ENCODE measurements at places on chromosomes 3 and 15.

DNA sequence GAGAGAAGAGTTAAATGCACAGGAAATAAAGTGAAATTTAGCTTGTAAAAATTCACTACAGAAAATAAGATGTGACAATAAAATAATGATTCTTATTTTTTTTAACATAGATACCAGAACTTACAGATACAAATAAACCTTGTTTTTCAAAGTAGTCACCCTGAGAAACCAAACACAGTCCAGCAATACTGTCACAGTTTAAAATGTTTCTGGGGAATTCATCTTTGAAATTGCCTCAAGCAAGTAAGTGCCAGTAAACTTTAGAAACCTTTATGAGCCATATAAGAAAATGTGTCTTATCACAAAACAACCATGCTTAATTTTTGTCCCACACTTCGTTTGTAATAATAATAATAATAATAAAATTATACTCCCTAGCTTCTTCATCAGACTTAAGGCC lies 19.9 kb downstream of the SHOX2 start:
- DNase-seq: no peak

DNA sequence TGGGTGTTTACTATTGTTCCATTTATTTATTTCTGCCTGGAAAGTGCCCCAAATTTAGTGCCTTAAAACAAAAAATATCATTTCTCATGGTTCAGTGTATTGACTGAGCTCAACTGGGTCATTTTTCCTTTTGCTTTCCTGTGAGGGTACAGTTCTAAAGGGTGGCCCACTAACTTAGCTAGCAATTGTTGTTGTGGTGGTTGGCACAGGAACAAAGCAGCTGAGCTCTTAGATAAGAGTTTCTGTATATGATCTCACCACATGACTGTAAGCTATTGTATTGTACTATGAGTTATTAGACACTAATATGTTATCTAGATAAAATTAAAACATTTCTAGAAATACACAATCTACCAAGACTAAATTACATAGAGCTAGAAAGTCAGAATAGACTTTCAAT lies 1283.7 kb downstream of the OTOL1 start:
- DNase-seq: no peak

- no peak for DNase-seq
These were observed 50.6 kb upstream of the PLXNA1 start for GRCh38 chr3:126932188-126932931.

DNA sequence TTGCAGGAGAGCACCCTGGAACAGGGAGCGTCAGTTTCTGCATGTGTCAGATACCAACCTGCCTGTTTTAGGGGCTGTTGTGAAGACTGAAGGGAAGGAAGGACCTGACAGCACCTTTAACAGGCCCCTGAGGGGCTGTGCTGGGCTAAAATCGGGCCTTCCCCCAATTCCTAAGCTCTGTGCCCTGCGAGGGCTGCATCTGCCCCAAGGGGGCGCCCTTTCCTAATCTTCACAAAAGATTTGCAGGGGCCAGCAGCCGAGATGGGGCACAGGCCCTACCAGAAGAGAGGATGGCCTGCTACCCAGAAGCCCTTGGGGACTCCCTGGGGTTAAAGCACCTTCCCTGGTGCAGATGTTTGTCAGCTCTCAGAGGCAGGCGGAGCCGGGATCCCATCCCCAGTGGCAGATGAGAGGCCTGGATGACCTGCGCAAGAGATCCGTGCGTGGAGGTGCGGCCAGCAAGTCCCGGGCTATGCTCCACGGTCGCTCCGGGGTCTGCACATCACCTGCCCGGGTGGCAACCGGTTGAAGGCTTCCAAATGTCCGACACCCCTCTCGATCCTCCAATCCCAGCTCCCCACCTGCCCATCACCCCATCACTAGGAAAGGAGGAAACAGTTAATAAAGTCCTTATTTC lies 53.6 kb downstream of the RHCG start:
- peak; percentile 89 for DNase-seq

DNA sequence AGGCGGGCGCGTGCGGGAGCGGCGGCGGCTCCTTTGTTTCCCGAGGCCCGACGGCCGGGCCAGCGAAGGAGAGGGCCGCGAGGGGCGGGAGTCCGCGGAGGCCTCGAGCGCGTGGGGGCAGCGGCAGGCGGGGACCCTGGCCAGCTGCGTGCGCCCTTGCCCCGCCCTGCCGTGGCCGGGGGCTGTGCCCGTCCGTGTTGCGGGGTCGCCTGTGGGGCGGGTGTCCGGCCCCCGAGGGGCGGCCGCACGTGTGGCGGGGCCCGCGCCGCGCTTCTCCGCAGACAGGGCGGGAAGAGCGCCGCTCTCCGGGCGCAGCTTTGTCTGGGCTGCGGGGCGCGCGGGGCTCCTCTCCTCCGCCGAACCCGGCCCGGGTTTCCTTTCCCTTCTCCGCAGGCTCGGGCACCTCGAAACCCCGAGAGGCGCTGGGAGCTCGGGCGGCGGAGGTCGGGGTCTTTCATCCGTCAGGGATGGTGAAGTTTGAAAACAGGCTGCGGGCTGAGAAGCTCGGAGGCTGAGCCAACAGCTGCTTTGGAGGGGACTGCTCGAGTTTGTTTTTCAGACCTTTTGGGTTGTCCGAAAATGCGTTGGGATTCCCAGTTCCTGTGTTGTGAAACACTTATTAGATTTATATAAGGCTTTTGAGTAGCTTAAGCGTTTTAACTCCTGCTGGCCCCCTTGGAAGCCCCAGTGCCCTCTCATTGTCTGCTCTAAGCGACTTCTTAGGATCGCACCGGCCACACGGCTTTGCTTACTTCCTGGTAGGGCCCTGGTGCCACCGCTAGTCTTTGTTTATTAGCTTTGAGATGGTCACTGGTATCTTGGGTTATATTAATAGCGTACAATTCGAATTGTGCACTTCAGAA lies 817 bp downstream of the USP3 start:
- DNase-seq: peak; percentile 79

DNA sequence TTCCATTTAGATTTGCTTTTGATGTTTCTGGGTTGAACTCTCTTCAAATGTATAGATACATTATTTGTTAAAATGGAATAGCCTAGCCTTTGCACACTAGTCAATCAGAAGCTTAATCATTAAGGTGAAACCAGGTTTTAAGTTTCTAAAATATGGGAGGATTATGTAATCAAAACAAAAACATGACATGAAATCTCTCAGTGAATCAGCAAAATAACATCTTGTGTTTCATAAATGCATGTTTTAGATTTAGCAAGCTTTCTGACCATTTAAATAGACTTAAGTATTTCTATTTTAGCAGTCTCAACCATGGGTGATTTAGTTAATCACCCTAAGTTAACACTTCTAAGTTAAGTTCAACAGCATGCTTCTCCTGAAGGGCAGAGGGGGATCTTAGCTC lies 11.3 kb downstream of the GTF2E1 start:
- no peak for DNase-seq

DNA sequence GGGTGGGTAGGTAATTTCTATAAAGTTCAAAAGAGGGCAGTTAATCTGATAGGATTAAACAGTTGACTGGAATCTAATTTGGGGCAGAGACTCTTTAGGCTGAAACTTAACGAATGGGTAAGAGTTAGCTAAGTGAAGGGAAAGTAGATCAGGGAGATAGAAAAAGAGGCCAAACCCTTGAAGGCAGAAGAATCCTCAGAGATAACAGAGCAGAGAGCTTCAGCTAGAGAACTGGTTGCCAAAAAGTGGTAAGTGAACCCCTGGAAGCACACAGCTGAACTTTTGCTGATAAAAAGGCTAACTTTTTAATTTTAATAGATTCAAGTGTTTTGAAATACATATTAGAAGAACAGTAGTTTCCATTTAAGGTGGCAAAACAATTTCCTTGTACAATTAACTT lies 99.2 kb downstream of the FHIT start:
- DNase-seq: no peak

- DNase-seq: no peak
These were observed 32.5 kb upstream of the TM4SF4 start for GRCh38 chr3:149442043-149442442.

DNA sequence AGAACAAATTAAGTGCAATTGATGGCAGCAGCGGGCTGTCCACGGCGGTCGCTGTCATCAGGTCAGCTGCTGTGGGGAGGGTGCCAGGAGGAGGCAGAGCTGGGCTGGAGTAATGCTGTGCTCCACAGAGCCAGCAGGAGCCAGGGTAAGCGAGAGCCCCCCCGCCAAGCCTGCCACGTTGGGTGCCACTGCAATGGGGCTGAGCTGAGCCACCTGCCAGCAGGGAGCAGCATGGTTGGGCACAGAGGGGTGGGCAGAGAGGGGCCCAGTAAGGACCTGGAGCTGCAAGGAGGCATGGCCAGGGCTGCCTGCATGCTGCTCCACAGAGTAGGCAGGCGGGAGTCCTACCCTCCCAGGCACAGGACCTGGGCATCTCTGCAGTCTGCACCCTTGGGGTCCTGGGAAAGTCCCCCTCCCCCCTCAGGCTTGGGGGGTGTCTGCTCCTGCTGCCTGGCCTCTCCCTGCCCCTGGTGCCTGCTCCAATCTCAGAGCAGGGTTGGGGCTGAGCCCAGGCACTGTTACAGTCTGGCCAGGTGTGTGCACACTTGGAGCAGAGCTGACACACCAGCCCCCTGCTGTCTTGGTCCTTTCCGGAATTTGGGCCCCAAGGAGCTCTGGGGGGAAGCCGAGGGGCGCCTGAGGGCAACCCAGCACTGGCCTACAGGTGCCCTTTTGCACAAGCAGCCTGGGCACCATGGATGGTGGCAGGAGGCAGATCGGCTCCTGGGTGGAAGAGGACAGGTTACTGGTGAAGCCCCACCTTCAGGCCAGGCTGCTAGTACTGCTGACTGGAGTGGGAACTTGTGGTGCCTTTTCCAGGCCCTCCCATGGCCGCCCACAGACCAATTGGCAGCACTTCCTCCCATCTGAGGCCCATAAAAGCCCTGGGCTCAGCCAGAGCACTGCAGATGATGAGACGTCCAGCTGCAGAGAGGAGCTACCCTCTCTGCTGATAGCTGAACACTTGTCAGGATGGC lies 8.5 kb upstream of the PIAS1 start:
- DNase-seq: no peak

DNA sequence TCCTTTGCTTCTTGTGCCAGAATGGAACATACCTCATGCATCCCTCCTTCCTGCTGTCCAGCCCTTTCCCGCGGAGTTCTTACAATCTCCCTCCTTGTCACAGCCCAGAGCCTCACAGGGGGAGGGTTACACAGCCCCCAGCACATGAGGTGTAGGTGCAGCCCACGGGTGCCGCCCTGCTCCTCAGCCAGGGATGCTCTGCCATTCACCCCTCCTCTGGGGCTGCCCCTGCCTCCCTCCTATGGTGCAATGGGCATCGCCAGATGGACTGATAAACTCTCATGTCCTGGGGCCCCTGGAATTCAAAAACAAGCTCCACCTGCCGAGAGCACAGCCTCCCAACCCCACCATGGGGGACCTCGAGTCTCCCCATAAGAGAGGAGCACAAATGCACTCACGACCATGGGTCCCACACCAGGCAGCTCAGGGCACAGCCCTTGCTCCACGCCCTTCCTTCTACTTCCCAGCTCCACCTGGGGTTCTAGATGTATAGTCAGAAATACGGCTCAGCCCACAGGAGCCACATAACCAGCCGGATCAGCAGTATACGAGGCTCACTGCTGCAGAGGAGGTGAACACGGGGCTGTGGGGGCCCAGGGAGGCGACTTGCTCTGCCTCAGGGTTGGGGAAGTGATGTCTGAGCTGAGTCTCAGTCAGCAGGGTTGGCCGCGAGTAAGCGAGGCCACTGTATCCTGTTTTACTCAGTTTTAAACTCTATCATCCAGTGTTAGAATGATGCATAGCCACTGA lies 269.7 kb upstream of the LYSMD4 start:
- DNase-seq: no peak

- DNase-seq: no peak
These were observed 392.8 kb downstream of the TIGIT start for GRCh38 chr3:114686621-114687020.

DNA sequence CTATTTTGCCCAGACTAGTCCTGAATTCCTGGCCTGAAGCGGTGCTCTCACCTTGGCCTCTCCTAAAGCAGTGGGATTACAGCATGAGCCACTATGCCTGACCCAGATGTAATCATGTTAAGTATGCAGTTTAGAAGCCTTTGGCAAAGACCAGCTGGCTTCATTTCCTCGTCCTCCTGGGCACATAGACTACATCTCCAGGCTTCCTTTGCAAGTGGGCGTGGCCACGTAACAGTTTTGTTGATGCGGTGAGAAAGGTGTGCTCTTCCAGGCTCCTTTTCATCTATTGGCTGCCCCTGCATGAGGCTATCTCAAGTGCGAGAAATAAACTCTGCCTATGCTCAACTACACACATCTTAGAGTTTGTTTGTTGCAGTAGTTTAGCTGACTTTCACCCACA lies 13.0 kb downstream of the SV2B start:
- no peak for DNase-seq

DNA sequence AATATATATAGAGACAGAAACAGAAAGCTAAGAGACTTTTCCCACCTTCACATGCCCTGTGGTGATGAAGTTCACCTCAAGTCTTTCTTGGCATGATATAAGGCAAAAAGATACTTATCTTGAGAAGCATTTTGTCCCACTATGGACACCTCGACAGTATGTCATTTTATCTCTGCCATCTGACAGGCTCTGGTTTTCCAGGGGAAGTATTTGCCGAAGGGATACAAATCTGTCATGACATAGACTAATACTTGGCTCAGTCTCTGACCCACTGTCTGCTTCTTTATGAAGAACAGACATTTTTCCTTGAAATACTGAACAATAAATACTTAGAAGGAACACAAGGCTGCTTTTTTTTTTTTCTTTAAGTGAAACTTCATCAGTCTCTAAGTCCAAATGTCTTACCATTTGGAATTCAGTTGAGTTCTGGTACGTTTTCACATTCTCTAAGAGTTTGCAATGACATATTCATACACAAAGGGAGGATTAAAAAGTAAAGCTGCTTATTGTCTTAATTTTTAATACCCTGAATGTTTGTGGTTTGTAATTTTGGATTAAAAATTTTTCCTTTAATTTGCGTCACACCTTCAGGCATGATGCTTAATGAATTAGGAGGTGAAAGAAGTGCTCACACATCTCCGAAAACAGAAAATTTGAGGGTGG lies 87.8 kb upstream of the LMOD3 start:
- DNase-seq: no peak

DNA sequence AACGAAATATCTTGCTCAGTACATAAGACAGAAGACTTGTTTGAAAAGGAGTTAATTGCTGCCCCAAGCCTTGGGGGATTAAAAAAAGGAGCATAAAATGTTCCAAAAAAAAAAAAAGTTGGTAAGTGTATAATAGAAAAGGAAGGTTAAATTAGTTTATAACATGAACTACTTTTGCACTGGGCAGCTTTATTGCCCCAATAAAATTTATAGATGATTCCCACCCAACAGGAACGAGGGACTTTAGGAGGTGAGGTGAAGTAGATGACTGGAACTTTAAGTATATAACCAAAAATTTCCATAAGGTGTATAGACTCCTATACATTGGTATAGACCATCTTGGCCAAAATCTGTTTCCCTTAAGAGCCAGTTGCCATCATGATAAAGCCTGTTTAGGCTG lies 14.8 kb downstream of the PPP2R3A start:
- DNase-seq: no peak

DNA sequence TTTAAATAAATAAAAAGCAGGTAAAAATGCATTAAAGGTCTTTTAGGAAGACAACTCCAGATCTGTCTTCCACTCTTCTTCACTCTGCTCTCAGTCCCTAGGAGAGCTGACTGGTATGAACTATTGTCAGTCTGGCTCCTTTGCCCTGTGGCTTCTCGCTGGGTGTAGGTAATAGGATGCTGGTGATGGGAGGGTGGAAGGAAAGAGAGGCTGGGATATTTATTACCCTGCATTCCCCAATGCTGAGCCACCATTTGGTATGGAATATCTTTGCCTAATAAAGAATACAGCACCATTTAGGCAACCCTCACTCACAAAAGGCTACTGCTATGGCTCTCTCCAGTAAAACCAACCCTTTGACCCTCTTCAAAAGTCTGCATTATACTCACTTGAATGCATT lies 326.9 kb downstream of the CNTN3 start:
- DNase-seq: no peak

Measured in neural progenitor cell (in vitro differentiated cells).